CD4-positive, alpha-beta T cell treated with Interleukin-15 for 1 hour (primary cell): ENCODE measurements at places on chromosomes 5 and 9.

DNA sequence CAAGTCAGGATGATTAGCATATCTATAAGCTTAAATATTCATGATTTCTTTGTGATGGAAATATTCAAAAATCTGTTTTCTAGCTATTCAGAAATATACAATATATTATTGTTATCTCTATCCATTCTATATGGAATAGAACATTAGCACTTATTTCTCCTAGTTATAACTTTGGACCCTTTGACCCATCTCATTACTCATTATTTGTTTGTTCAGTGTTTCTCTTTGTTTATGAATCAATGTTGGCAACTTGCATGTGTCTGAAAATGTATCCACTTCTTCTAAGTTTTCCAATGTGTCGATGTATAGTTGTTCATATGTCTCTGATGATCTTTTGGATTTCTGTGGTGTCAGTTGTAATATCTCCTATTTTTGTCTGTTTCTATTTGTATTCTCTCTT is 1059.3 kb downstream of the CDH9 start:
- no peak for DNase-seq

GRCh38 chr5:167861129-167861927 is 430.1 kb upstream of the WWC1 start:
- no peak for DNase-seq

- DNase-seq = no peak
Measured at GRCh38 chr9:26471261-26471660, 421.3 kb downstream of the CAAP1 start.

DNA sequence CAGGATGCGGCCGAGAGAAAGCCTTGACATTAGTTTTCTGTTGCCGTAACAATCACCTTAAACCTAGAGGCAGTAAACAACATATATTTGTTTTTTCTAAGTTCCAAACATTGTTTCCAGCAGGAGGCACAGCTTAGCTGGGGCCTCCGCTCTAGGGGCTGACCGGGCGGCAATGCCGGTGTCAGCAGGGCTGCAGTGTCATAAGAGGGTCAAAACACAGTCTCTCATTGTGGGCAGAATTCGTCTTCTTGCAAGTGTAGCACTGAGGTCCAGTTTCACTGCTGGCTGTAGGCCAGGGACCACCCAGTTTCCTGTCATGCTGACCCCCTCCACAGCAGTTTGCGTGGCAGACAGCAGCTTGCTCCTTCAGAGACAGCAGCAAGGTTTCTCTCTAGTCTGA is 186.2 kb downstream of the PJA2 start:
- DNase-seq = no peak

- DNase-seq = no peak
Measured at GRCh38 chr5:90802474-90803317, 244.1 kb downstream of the ADGRV1 start.

DNA sequence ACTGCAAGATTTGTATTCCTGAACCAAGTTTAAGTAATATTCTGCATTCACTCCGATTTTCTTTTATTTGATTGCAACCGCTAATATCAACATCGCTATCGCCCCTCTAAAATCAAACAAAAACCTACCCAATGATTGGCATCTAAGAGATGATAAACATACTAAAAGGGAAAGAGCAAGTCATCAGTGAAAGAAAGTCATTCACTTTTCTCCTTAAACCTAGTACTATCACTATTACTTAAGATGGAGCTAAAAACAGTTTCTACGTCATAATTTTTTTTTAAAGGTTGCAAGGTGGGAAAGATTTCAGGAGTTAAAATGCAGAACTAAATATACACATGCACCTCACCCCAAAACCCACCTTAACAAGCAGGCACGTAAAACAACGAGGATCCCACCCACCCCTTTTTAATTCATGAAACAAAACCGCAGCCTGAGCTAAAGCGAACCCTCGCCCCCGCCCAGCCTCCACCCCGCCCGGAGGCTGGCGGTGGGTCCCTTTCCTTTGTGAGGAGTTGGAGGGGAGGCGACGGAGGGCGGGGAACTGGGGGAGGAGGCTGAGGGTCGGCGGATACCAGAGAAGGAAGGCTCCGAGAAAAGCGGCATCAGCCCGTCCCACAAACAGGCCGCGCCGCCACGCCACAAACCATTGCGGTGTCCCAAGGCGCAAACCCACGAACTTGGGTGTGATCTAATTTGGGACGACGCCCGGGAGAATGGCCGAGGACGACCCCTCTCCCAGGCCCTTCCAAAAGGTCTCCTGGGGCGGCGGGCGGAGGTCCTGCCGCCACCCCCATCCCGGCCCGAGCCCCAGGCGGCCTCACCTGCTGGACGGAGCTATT is 861 bp downstream of the UBQLN1 start:
- peak; percentile 66 for DNase-seq

DNA sequence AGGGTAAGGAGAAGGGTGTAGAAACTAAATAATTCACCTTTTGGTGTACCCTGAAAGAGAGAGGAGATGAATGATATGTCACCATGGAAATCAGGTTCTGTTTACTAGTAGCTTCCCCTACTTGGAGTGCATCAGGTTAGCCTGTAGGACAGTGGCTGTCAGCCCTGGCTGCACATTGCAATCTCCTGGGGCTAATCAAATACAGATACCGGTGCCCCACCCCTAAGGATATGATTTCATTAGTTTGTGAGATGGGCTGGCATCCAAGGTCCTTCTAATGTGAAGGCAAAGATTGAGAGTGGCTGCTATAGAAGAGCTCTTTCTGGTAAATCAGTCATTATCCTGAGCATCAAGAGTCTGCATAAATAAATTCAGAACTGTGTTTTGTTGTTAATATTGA is 47.2 kb downstream of the INSYN2B start:
- no peak for DNase-seq

- no peak for DNase-seq
Measured at GRCh38 chr5:5854087-5854486, 431.6 kb downstream of the ICE1 start.

GRCh38 chr9:99828417-99829176 is 6.9 kb downstream of the NR4A3 start:
- no peak for DNase-seq

GRCh38 chr5:113212244-113212920 is 222.4 kb downstream of the TSSK1B start:
- no peak for DNase-seq

DNA sequence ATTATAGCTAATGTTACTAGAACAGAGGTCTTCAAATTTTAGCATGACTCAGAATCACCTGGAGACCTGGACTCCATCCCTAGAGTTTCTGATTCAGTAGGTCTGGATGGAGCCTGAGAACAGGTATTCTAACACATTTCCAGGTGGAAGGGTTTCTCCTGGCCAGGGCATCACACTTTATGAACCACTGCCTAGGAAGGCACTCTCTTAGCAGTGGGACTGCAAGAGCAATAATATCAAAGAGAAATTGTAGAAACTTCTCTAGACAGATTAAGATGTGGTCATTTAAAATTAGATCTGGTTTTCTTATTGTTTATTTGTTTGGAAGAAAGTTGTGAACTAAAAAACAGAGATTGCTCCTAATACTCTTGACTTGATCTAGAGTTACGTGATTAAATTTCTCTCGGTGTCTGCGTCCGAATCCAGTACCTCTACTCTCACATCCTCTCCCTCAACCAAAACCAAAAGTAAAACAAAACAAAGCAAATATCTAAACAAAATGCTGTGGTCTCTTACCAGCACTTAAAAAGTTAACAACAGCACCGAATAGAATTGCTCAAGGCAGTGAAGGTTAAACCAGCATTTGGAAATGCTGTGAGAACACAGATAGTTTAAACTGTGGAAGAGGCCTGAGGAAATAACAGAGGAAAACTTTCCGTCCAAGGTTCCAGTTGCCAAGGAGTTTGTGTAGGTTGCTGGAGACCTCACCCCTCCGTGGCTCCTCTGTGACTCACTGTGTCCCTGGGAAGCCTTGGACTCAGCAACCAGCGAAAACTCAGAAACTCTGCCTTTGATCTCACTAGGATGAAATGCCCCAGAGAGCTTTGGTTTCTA is 193.4 kb downstream of the ARRDC3 start:
- DNase-seq = peak; percentile 24

DNA sequence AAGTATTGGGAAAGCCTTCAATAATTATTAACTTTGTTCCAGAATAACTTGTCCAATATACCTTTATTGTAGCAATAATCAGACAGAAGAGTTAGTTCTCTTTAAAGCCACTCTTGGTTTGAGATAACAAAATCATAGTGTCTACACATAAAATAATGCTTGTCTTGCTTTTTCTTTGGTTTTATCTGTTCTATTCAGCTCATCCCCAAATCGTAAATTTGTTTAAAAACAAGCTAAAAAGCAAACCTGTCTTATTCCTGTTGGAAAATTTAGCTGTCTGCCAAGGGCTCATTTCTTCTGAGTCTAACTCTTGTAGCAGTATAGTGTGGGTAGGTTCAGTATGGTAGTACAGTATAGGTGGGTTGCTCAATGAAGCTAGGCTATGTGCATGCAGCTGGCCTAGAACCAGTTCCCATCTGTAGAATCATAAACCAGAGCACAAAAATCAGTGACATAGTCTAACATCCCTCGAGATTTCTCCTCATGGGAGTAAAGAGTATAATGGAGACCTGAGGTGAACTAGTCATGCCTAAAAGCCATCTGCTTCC is 17.9 kb upstream of the APBA1 start:
- DNase-seq = no peak

- no peak for DNase-seq
Measured at GRCh38 chr5:6358434-6358820, 19.9 kb downstream of the MED10 start.

- no peak for DNase-seq
Measured at GRCh38 chr5:170440771-170441392, 51.7 kb upstream of the KCNMB1 start.

DNA sequence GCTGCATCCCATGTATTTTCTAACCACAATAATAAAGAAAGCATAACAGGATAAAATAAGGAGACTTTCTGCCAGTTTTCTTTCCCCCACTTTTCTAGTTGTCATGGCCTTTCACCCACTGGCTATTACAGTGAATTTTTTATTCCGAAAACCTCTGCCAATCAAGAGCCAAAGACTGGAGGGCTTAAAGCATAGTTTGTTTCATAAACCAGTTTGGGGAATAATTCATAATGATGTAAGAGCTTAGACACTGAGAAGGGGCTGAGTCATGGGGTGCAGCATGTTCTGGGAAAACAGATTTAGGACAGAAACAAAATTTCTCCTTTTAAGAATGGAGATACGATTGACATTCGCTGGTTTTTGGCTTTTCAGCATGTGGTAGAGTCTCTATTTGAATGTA is 4.4 kb upstream of the GLIPR2 start:
- no peak for DNase-seq

DNA sequence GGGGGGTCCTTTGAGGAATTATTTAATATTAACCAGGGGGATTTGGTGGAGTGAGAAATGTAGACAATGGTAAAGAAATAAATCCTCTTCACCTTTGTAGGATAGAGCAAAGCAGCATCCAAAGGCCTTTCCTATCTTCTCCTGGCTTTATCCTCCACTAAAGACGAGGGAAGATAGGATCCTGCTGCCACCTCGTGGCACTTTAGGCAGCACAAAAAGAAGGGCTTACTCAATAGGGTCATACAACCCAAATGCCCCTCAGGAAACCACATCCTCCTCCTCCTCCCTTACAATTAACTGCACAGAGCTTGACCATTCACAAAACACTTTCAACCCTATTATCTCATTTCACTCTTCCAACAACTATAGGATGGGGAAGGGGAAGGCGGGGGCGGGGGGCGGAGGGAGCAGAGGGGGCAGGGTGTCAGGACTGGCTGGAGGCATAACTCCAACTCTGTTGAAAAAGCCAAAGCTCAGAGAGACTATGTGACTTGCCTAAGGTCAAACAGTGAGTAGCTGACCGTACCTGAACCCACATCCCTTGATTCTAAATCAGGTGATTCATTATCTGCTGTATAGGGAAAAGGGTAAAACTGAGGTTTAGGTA is 45.4 kb upstream of the MYOT start:
- DNase-seq = no peak

GRCh38 chr5:176773408-176774035 is 36.8 kb upstream of the UNC5A start:
- no peak for DNase-seq

- DNase-seq = no peak
Measured at GRCh38 chr5:126561908-126562307, 33.1 kb downstream of the ALDH7A1 start.

DNA sequence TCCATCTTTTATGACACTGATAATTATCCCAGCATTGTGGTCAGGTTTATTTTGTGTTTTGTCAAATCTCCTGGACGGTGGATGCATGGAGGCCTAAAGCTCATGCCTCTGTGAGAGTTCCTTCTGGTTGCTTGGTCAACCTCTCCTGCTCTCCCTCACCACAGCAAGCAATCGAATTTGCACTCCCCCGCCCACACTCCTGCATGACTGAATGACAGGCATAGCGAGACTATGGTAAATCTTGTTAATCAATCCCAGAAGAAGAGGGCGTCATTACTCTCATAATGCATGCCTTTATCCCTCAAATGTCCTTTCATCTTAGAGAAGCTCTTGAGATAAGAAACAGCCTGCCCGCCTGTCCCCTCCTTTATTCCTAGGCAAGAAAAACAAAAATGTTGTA is 1215.0 kb upstream of the CDH9 start:
- no peak for DNase-seq

DNA sequence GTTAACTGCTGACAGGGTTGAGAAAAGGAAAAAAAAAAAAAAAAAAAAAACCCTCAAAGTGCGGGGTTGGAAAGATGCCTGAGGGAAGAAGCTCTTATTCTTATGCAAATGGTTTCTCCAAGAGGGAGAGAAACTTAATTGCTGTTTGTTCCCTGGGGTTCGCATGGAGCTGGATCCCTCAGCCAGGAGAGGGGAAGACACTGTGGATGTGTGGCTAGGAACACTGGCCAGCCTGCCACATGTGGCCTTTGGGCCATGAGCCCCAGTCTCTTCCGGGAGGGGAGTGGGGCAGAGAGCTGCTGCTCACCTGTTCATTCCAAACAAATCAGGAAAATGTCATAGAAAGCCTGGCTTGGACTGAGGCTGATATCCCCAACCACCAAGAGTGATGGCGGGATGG is 9.4 kb upstream of the SCGB3A2 start:
- DNase-seq = no peak

- DNase-seq = no peak
Measured at GRCh38 chr5:81427566-81427965, 33.6 kb upstream of the ACOT12 start.

GRCh38 chr5:1011226-1011631 is 2.6 kb downstream of the NKD2 start:
- DNase-seq = peak; percentile 39
